Activated naive CD8-positive, alpha-beta T cell treated with anti-CD3 and anti-CD28 coated beads for 36 hours (primary cell): ENCODE measurements at places on chromosomes 2 and 18.

DNA sequence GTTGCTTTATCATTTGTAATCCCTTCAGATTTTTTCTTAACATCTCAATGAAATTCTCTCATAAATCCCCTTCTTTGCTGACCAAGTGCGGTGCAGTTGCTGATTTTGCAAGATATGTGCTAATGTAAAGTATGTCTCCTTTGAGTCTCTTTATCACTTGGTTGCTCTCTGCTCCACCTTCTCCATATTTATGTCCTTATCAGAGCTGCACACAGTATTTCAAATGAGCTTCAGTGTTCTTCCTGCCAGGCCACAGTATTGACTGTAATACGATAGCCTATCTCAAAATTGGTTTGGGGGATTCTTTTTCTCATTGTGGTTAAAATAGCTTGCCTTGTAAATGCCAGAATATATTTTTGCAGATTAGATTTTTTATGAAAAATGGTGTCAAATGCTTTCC lies 32.2 kb downstream of the MAIP1 start:
- no peak for DNase-seq
- no peaks in the 10 kb centered on the region for H3K27me3 ChIP-seq
- H3K4me1 ChIP-seq: peaks cover 4% of the 10 kb centered on the region
- no peaks in the 10 kb centered on the region for H3K36me3 ChIP-seq

- no peaks in the 10 kb centered on the region for H3K4me1 ChIP-seq
- no peak for DNase-seq
- H3K4me3 ChIP-seq: no peak overlapping the region
- no peak overlapping the region for H3K27ac ChIP-seq
- H3K36me3 ChIP-seq: no peaks in the 10 kb centered on the region
- H3K27me3 ChIP-seq: no peaks in the 10 kb centered on the region
Observed at GRCh38 chr18:55839343-55839742, 251.4 kb upstream of the TCF4 start.

DNA sequence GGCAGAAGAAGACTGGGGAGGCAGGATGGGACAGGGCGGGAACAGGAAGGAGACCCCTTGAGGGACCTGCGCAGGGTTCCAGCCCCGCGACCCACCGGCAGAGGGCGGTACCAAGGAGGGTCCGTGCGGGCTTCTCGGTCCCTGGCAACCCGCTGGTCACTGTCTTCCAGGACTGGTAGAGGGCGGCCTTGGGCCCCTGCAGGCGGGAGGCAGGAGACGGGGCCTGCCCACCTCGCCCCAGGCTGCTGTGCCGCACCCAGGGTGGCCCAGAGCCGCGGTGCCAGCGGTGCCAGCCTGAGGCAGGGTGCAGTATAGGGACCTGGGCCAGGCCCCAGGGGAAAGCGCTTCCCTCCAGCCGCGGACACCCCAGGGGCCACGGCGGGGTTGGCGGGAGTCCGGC lies 34.5 kb downstream of the NEURL3 start:
- no peak overlapping the region for H3K27ac ChIP-seq
- H3K4me3 ChIP-seq: no peak overlapping the region
- H3K27me3 ChIP-seq: peaks cover 16% of the 10 kb centered on the region

- H3K27me3 ChIP-seq: no peaks in the 10 kb centered on the region
- H3K27ac ChIP-seq: peak overlapping the region; percentile 74
- peaks cover 10% of the 10 kb centered on the region for H3K4me1 ChIP-seq
- no peak overlapping the region for H3K4me3 ChIP-seq
- H3K36me3 ChIP-seq: no peaks in the 10 kb centered on the region
Observed at GRCh38 chr2:145740302-145740701, 1220.4 kb upstream of the ZEB2 start.

- no peaks in the 10 kb centered on the region for H3K27me3 ChIP-seq
- H3K4me1 ChIP-seq: no peaks in the 10 kb centered on the region
- H3K36me3 ChIP-seq: no peaks in the 10 kb centered on the region
- DNase-seq: no peak
- no peak overlapping the region for H3K27ac ChIP-seq
- H3K4me3 ChIP-seq: no peak overlapping the region
Observed at GRCh38 chr2:122519366-122519765, 763.9 kb downstream of the TSN start.

- DNase-seq: no peak
- no peaks in the 10 kb centered on the region for H3K4me1 ChIP-seq
- no peaks in the 10 kb centered on the region for H3K36me3 ChIP-seq
- no peak overlapping the region for H3K4me3 ChIP-seq
- no peak overlapping the region for H3K27ac ChIP-seq
- H3K27me3 ChIP-seq: peaks cover 10% of the 10 kb centered on the region
Observed at GRCh38 chr18:532018-532417, 31.5 kb upstream of the COLEC12 start.

GRCh38 chr2:64114063-64114911 lies 29.9 kb downstream of the PELI1 start:
- peaks cover 14% of the 10 kb centered on the region for H3K36me3 ChIP-seq
- peaks cover 69% of the 10 kb centered on the region for H3K4me1 ChIP-seq
- H3K27me3 ChIP-seq: no peaks in the 10 kb centered on the region

- H3K4me3 ChIP-seq: no peak overlapping the region
- no peak for DNase-seq
- H3K4me1 ChIP-seq: no peaks in the 10 kb centered on the region
- no peaks in the 10 kb centered on the region for H3K36me3 ChIP-seq
- H3K27me3 ChIP-seq: peaks cover 27% of the 10 kb centered on the region
Observed at GRCh38 chr2:188986839-188987238, 12.7 kb downstream of the COL3A1 start.
